NCI-H446 (cell line): ENCODE measurements at places on chromosomes 11 and 22.

GRCh38 chr22:28855355-28856094 lies 27.8 kb upstream of the ZNRF3 start:
- DNase-seq: peak; percentile 43

DNA sequence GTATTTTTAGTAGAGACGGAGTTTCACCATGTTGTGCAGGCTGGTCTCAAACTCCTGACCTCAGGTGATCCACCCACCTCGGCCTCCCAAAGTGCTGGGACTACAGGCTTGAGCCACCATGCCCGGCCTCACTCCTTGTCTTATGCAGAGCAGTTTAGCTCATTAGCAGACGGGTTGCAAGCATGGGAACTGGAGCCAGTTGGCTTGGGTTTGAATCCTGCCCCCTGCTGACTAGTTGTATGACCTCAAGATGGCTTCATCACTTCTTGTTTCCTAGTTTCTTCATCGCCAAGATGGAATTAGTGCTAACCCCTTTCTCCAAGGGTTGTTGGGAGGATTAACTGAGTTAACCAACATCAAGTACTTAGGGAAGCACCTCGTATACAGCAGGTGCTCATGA lies 23.4 kb upstream of the RASD2 start:
- DNase-seq: no peak

- DNase-seq: no peak
Measured at GRCh38 chr11:121018746-121019145, 5.2 kb upstream of the TBCEL start.

DNA sequence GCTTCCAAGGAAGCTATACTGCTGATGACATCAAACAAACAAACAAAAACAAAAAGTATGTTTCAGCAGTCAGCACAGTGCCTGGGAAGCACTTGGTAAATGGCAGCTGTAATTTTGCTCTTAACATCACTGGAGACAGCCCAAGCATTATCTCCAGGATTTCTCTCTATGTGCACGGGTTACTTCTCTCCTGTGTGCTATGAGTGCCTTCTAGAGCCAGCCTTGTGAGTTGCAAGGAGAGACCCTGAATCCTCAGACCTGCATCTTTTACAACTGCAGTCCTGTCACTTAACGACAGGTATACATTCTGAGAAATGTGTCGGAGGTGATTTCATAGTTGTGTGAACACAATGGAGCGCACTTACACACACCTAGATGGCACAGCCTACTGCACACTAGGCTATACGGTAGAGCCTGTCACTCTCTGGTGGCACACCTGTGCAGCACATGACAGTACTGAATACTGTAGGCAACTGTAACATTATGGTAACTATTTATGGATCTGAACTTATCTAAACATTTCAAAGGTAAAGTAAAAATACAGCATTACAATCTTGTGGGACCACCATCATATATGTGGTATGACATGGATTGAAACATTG lies 662.5 kb upstream of the B3GAT1 start:
- no peak for DNase-seq

- DNase-seq: no peak
Measured at GRCh38 chr11:69807106-69807815, 12.0 kb downstream of the FGF3 start.

GRCh38 chr11:119727523-119728151 lies 1.4 kb downstream of the NECTIN1 start:
- no peak for DNase-seq

DNA sequence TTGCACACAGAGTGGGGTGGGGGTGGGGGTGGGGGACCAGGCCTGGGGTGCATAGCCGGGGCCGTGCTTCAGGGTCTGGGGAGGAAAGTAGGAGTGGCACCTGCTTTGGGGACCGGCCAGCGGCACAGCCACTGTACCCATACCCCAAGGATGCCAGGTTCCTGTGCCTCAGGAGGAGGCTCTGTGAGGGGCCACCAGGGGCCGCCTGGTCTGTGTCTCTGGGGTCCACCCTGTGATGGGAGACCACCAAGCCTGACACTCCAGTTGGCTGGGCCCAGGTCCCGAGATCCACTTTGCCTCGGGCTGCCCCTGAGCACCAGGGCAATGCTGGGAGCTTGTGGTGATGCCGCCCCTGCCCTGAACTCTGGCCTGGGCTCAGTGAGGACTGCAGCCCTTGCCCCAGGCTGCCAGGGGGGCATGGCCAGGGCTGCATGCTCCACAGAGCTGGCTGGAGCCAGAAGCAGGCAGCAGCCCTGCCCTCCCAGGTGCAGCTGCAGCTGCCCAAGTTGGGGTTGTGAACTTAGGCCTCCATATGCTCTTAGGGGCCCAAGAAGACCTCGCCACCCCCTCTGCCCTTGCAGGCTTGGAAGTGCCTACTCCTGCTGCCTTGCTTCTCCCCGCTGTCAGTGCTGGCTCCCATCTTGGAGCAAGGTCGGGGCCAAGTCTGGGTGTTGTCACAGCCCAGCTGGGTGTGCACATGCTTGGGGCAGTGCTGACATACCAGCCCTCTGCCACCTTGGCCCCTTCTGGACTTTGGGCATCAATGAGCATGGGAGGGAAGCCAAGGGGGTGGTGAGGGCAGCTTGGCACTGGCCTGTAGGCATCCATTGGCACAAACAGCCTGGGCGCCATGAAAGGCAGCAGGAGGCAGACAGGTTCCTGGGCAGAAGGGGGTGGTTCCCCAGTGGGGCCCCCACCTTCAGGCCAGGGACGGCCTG lies 123.3 kb upstream of the THY1 start:
- no peak for DNase-seq

DNA sequence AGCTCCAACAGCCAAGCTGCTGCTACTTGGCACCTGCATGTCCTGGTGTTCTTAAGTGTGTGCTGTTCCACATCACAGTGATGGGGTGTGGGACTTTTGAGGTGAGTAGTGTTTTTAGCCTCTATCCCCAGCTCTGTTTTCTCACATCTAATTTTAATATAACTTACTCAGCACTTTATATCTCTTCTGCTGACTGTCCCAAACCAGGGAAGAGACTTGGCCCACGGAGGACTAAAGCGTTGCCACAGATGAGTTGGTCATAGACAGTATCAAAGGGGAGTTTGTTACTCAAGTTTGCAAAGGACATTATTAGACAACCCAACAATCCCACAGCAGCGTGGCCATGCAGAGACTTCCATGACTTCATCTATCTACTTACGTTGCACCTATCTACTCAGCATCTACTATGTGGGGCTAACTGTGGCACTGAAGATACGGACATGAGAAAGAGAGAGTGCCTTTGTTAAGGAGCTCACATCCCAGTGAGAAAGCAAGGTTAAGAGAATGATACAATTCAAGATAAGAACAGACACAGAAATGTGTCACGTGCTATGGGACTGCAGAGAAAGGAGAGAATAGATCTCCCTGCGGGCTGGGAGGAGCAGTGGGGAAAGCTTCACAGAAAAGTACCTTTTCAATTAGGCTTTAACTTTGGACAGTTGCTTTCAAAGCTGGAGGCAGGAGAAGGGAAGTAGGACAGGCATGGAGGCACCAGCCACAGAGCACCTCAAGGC lies 82.4 kb downstream of the ME3 start:
- DNase-seq: no peak

- no peak for DNase-seq
Measured at GRCh38 chr11:114790910-114791309, 112.6 kb downstream of the NXPE2 start.

- DNase-seq: no peak
Measured at GRCh38 chr22:44740307-44740706, 12.1 kb upstream of the ARHGAP8 start.

DNA sequence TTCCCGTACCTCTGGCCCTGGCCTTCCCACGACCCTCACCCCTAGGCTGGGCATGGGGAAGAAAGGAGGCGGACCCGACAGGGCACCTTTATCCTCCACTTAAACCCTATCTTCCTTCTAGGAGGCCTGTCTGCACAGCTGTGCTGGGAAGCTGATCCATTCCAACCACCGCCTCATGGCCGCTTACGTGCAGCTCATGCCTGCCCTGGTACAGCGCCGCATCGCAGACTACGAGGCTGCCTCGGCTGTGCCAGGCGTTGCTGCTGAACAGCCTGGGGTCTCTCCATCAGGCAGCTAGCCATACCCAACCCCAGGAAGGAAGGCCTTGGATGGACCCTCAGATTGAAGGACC lies 599 bp downstream of the TIMM10B start:
- no peak for DNase-seq

GRCh38 chr11:5534046-5534445 lies 14.3 kb downstream of the OR52H1 start:
- DNase-seq: no peak

- no peak for DNase-seq
Measured at GRCh38 chr22:37254867-37255233, 10.8 kb upstream of the RAC2 start.

- DNase-seq: no peak
Measured at GRCh38 chr11:3616721-3617460, 24.9 kb downstream of the ART5 start.

DNA sequence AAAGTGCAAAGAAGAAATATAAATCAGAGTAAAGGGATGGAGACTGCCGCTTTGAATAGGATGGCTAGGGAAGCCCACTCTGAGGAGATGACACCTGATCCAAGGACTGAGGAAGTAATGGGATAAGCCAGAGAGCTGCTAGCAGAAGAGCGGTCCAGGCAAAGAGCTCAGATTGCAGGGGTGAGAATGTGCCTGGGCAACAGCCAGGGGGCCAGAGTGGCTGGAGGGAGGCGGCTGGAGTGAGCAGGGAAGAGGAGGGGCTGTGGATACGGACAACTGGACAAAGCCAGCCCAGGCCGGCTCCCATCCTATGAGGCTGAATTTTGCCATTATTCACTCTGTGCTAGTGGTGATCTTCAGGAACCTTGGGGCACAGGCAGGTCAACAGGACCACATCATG lies 360.3 kb upstream of the SYN3 start:
- no peak for DNase-seq

GRCh38 chr11:33634291-33634834 lies 66.3 kb downstream of the C11orf91 start:
- no peak for DNase-seq
